ENCODE measurements at places on chromosomes 3 and 15. TPM values are rescaled to one million over a fixed set of nuclear protein-coding genes. Genes with fewer than 3 reads are reported as not detected.

DNA sequence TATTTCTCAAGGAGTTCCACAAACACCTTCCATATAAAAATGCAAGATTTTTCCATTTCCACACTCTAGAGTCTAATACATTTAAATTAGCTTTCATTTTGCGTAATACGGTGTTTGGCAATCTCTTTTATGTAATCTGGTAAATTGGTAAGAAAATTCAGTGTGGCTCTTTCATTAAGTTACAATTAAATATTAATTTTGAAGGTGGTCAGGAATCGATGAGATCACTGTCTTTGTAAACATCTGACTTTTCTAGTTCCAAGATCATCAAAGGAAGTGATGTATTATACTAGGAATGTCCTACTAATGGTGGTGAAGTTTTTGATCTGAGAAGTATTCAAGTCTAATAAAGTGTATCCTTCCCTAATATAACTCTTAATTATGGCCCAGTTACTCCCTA is 1.1 kb upstream of the UTS2B start:
- H3K4me3 ChIP-seq, result no peak overlapping the region
- DNase-seq, result no peak
- H3K27me3 ChIP-seq, result peaks cover 23% of the 10 kb centered on the region
- peaks cover 15% of the 10 kb centered on the region for H3K4me1 ChIP-seq
- H3K27ac ChIP-seq, result no peak overlapping the region

DNA sequence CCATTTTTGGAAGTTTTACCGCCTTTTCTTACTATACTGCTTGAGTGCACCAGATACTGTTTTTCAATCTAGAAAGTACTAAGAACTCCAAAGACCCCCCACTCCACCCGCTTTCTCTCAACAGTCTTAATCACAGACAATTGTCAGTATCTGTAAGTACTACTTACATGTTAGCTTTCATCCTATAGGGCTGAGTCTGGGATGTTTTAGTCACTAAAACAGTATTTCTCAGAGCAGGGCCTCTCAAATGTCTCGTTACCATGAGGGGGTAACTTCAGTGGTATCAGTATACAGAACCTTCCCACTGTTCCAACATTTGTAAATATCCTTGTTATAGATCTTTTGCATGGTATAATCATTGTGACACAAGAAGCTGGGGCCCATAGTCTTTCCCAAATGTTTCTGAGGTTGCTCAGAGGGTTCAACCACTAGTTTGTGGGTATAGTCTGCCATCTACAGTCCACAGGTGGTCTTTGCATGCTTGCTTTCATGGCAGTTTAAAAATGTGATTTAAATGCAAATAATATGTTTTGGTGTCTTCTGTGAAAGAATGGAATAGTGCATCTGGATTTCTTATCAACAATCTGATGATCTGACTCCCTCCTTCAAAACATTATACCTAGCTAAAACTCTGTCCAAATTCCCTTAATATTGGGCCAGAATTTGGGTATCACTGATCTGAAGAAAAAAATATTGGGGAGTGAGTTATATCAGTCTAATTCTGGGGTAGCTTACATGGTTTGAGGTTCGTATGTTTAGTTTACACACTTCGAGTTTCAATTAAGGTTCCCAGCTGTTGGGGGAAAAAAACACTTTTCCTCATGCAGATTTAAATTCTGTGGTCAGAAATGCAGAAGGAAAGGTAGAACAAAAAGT is 18.0 kb upstream of the DNAJC13 start:
- peak; percentile 45 for DNase-seq
- H3K36me3 ChIP-seq, result no peaks in the 10 kb centered on the region
- H3K27me3 ChIP-seq, result no peaks in the 10 kb centered on the region
- H3K27ac ChIP-seq, result no peak overlapping the region

GRCh38 chr15:60000113-60000823 is 3.8 kb upstream of the FOXB1 start:
- H3K27ac ChIP-seq, result no peak overlapping the region
- DNase-seq, result peak; percentile 32
- no peak overlapping the region for H3K4me3 ChIP-seq
- peaks cover 45% of the 10 kb centered on the region for H3K4me1 ChIP-seq

The MST1R gene
- 0.79 TPM for total RNA-seq

The ADAMTS7 gene
- total RNA-seq, result 0.60 TPM

All from activated CD8-positive, alpha-beta T cell treated with anti-CD3 and anti-CD28 coated beads for 36 hours (primary cell).